ENCODE measurements at places on chromosomes 12 and 14.

DNA sequence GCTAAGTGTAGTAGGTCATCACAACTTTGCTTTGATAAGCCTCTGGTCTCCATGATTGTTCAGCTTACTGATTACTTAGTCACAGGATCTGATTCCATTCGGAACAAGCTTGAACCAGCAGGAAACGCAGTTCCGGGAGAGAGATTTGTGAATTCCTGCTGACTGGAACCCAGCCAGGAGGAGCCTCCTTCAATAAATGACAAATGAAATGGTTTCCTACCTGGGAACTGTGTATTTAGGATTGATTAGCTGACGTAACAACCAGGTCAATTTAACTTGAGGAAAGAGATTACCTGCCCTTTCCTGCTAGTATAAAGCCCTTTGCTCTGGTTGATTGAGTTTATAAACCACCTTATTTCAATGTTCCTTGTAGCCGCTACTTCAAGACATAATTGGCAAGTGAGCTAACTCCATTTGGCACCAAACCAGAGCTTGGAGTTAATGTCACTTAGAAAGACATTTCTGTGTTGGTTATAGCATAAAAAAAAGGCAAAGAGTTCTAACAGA, 35.1 kb upstream of the KCNH3 start:
- no peak for DNase-seq

- no peak for DNase-seq
Observed at GRCh38 chr14:45083617-45083975, 320 bp upstream of the PRPF39 start.

DNA sequence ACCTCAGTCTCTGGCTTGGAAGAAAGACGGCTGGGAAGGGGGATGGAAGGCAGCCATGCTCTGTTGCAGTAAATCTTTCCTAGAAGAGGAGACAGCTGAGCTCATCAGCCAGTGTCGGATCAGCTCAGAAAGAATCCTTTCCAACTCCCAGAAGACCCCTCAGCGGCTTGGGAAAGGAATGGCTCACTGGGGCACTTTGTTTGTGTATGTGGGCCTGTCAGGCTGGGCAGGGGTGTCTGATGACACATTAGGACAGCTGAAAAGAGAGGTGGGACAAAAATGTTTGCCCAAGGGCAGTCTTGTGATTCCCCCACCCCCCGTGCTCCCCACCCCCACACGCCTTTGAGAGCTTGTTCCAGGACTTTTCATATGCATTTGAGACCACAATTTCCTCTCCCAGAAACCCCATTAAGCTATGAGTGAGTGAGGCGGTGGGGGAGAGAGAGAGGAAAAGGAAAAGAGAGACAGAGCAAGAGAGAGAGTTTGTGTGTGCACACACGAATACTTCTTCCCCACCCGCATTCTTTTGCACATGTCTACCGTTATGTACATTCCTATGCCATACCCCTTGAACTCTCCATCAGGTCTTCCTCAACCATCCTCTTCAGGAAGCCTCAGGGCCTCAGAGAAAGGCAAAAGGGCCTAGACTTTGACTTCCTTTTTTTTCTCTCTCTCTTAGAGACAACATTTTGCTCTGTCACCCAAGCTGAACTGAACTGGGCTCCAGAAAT, 198.9 kb downstream of the ZFP36L1 start:
- DNase-seq: no peak

DNA sequence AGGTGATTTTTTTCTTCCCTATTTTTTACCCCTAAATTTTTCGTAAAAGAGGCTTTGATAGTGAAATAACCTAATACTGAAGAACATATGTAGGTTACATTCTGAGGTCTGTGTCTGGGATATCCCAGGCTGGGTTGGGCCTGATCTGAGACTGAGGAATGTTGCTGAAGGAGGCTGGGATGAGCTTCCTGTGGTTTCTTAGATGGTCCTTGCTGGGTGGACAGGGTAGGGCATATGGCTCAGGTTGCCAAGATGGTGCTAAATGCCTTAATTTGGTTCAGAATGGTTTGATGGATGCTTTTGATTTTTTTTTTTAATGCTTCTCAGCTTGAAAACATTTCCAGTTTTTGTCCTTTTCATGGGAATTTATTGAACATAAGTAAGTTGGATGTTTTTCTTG, 124.6 kb upstream of the PMCH start:
- DNase-seq: no peak

- no peak for DNase-seq
Observed at GRCh38 chr12:42140901-42141300, 3.8 kb downstream of the GXYLT1 start.

GRCh38 chr14:50396631-50397389, at the start of gene CDKL1:
CDKL1 (minus strand) TSS chr14:50396881; CDS start chr14:50395868, 1,013 bp downstream.
- DNase-seq: peak; percentile 61

GRCh38 chr14:103316721-103317121, 17.3 kb upstream of the EIF5 start:
- DNase-seq: no peak

All from NCI-H2227 treated with DMSO at 0.1 percent for 48 hours (cell line).